ENCODE measurements at places on chromosomes 7 and 10.
A peak's percentile ranks its signal among the peaks of the same experiment; 100 is the strongest.

DNA sequence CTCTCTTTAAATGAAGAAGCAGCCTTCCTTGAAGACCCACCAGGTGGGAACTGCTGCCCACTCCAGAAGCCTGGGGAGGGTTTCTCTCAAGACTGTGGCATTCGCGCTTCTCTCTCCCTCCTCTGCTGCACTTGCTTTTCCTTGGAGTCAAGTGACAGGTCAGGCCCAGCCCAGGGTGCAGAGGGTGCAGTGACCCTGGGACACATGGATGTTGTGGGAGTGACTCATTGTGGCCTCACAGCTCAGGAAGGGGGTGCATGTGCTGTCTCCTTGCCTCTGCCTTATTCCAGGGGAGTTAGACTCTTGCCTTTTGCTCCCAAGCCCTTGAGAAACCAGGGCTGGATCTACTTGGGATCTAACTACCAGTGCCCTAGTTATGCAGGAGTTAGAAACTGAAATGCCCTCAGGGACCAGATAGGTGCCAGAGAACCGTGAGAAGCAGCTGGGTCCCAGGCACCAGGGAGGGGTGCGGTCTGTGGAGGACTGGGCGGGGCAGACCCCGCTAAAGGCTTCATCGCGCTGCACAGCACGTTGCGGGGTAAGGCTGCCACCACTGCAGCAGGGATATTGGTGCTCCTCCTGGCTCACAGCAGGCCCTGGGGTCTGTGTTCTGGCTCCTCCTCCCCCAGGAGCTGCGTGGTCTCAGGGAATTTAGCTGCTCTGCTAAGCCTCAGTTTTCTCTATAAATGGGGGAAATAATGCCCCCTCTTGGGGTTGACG lies 11.4 kb downstream of the FAM241B start:
- DNase-seq, result no peak

DNA sequence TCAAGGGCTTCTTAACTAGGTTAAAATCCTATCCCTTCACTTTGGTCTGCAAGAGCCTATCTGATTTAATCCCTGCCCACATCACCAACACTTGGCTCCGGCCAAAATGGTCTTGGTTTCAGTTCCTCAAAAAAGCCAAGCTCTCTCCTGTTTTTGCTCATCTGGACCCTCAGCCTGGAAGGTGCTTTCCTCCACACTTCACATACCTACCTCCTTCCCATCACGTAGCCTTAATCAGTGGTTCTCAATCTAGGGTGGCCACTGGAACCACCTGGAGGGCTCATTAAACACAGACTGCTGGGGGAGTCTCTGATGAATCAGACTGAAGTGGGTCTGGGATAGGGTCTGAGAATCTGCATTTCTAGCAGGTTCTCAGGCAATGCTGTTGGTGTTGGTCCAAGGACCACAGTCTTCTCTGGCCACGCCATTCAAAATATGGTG lies 227.0 kb upstream of the AOAH start:
- no peak for DNase-seq

GRCh38 chr10:116265686-116266085 lies 7.3 kb downstream of the GFRA1 start:
- DNase-seq, result no peak

DNA sequence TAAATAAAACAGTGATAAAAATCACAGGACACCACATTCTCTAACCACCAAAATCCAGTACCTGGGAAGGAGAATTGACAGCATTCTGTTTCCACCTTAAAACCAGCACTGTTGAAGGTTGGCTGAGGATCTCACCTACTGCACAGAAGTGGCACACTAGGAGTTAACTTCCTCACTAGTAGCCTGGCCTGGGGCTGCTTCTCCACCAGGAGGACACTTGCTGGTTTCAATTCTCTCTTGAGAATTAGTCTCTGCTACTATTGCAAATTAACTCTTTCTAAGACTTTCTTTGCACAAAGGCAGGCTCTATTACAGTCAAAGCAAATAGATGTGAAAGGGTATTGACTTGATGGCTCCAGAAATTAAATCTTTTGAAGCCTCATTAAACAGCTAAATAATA lies 2.3 kb upstream of the CTTNBP2 start:
- DNase-seq, result no peak

- DNase-seq, result no peak
Measured at GRCh38 chr7:119838444-119838843, 434.5 kb upstream of the KCND2 start.

GRCh38 chr10:33917069-33917780 lies 582.8 kb upstream of the NRP1 start:
- DNase-seq, result no peak

DNA sequence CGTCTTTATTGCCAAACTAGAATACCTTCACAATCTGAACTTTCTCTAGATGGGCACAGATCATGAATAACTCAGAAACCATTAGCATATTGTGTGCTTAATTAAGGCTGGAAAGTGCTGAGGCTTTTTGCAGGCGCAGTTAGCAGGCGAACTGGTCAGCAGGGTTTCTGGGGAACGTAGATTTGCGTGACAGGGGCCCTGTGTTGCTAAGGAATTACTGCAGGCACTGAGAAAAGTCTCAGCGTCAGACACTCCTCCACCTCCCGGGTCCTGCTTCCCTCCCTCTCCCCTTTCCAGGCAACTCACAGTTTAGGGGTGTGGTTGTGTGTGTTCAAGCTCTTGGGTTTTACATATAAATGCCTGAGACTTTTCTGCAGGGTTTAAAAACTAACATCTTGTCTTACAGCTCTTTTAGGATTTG lies 2.2 kb downstream of the MAP3K8 start:
- DNase-seq, result no peak

DNA sequence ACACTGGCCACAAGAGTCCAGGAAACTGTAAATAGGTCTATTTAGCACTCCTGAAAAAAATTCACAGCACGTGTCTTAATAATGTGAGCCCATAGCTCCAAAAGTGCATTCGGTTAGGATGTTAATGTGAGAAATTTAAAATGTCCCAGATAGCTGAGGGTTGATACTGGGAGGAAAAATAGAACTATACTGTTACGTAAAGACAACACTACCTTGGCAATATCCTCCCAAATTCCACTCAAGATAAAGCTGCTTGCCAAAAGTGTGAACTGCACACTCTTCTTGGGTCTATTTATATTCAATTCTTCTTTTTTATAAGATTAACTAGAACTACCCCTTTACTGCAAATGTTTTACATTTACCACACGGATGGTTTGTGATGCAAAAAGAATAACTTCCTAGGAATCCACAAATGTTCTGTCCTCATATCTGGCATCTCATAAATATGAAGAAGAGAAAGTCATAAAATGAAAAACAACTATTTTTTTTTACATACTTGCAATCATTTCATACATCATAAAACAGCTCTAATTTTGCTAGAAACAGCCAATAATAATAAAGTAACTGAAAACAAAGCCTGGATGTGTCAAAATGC lies 10.4 kb downstream of the RAB11FIP2 start:
- DNase-seq, result no peak

DNA sequence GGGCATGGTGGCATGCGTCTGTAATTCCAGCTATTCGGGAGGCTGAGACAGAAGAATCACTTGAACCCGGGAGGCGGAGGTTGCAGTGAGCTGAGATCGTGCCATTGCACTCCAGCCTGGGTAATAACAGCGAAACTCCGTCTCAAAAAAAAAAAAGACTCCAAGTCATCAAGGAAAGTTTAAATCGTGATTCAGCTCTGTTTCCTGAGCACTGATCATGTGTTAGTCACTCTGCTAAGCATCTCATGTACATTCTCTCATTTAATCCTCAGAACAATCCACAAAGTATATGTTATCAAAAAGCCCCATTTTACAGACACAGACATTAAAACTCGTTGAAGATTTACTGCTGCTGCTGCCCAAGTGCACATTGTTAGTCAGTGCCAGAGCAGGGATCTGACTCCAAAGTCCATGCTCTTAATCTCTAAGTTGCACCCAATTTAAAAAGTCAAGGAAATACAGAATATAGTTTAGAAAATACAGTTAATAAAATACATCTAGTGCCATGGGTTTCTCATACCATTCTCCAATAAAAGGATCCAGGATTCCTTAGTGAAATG lies 6.2 kb downstream of the PIK3AP1 start:
- DNase-seq, result no peak

DNA sequence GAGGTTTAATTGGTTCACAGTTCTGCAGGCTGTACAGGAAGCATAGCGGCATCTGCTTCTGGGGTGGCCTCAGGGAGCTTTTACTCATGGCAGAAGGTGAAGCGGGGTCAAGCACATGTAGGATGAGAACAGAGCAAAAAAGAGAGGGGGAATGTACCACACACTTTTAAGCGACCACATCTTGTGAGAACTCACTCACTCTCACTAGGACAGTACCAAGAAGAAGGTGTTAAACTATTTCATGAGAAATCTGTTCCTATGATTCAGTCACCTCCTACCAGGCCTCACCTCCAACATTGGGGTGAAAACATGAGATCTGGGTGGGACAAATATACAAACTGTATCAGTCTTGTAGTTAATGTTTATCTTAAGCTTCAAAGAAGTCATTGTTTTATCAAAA lies 174.7 kb downstream of the GNAI1 start:
- DNase-seq, result no peak

- DNase-seq, result no peak
Measured at GRCh38 chr10:17286562-17287550, 58.8 kb downstream of the VIM start.

DNA sequence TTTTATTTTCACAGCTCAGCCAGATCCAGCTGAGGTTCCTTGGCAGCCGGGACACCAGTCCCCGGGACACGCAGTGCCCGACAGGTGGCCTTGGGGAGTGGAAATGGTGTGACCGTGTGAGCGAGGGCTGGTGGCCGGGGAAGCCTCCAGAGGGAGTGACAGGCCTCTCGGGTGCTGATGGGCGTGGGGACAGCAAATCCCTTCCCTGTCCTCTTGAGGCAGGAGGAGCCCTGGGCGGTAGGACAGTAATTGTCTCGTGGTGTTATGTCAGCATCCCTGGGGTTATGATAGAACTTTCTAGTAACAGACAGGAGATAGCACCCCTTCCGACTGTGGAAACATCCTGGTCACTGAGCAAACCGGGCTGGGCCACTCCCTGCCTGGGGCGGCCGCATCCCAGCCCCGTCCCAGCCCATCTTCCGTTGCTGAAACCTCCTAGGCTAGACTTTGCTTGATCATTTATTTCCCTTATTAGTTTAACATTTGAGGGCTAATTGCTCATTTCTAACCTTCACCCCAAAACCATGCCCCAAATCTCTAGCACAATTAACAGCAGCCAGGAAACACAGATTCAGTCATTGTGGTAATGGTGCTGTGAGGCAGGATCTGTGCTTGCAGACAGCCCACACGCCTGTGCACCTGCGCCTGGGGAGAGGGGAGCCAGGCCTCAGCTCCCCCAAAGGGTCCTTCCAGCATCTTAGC lies 63.3 kb downstream of the ELFN1 start:
- DNase-seq, result no peak

- DNase-seq, result no peak
Measured at GRCh38 chr7:79506481-79506880, 53.0 kb upstream of the MAGI2 start.

- DNase-seq, result no peak
Measured at GRCh38 chr7:30371321-30371720, 86.9 kb downstream of the ZNRF2 start.

GRCh38 chr7:149741629-149742028 lies 31.8 kb downstream of the ZNF467 start:
- no peak for DNase-seq

DNA sequence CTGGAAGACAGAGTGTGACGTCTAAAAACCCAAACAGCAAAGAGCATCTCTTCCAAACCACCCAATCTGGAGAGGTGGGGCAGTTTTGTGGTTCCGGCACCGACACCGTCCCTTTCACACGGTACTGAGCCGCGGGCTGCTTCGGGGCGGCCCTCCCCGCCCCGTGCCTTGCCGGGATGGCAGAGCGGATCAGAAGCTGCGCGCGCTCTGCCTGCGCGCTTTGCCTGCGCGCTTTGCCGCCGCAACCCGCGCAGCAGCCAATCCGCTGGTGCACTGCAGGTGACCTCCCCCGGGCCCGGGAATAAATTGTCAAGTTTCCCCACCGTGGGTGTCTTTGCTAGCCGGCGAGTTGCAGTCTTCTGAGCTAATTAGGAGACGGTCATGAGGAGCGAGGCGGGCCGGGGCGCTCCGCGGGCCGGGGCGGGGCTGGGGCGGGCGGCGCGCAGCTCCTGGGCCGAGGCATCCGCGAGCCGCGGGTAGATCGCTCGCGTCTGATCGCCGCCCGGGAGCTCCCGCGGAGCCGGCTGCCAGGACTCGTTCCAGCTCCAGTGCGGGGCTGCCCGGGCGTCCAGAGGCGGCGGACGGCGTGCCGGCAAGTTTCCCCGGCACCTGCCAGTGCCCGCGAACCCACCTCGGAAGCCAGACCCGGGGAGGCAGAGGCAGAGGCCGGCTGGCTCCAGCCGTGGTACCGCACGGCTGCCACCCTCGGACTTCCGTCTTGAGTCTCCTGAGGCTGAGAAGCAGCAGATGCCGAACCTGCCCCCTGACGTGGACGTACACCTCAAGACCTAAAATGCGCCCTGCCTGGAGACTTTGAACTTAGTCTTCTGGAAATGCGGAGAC lies 536.0 kb upstream of the GALNT17 start:
- peak; percentile 22 for DNase-seq

DNA sequence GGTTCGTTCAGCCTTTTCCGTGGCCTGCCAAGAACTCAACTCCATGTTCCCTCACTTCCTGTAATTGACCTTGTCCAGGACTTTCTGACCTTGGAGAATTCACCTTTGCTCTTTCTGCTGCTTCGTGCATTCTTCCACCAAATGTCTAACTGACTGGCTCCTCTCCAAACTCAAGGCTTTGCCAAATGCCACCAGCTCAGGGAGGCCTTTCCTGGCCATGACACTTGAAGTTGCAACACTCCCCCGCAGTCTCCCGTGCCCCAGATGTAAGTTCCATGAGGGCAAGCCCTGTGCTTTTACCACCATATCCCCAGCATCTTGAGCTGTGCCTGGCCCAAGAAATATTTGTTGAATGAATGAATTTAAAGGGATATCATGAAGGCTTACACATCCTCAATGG lies 238.4 kb downstream of the ARHGAP21 start:
- no peak for DNase-seq

GRCh38 chr10:7651853-7652470 lies 14.8 kb downstream of the ITIH5 start:
- DNase-seq, result no peak

DNA sequence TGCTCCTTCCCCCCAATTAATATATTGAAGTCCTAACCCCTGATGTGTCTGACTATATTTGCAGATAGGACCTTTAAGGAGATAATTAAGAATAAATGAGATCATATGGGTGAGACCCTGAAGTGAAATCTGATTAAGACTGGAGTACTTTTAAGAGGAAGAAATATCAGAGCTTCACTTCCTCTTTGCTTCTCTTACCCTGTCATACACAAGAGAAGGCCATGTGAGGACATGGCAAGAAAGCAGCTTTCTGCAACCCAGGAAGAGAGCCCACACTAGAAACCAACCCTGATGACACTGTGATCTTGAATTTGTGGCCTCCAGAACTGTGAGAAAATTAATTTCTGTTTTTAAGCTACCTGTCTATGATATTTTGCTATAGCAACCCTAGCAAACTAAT lies 44.2 kb downstream of the JMJD1C start:
- DNase-seq, result no peak

- DNase-seq, result no peak
Measured at GRCh38 chr10:100774876-100775275, 29.5 kb downstream of the PAX2 start.

Measured in CD4-positive, alpha-beta T cell (primary cell).